Stimulated activated CD4-positive, alpha-beta T cell treated with anti-CD3 and anti-CD28 coated beads, Interleukin-15, amount 100 ng/mL, for 1 hour (primary cell): ENCODE measurements at places on chromosomes 2 and 18.

GRCh38 chr2:227582369-227582768, 16.3 kb upstream of the SCYGR2 start:
- no peak for DNase-seq

DNA sequence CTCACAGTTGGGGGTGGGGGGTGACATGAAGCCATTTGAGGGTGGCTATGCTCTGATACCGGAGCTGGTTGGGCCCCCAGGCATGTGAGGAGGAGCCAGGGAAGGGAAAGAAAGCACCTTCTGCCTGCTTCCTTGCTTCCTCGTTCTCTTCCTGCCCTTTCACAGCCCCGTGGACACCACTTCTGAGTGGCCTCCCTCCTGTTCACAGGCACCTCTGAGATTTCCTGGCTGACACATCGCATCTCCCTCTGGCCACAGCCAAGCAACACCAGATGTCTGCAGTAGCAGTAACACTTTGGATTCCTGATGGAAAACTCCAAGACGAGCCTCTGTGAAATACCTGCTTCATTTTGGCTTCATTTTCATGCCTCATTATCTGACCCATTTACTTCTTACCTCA, 64.7 kb upstream of the ST3GAL5 start:
- no peak for DNase-seq

DNA sequence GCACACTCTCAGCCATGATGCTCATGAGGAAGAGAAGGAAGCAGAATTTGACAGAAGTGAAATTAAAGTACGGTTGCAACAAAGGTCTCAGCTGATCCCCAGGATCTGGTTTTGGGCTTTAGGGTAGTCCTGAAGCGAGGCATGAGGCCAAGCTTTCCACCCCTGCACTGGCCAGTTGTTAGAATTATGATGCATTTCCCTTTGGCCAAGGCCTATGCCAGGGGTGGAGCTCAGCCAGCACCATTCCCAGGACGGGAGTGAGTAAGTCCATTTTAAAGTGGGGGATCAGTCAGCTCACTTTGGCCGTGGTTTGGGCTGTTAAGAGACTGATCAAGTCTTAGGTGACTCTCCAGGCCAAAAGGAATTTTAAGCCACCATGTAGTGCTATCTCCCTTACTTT, 314.5 kb upstream of the MMADHC start:
- DNase-seq = no peak

DNA sequence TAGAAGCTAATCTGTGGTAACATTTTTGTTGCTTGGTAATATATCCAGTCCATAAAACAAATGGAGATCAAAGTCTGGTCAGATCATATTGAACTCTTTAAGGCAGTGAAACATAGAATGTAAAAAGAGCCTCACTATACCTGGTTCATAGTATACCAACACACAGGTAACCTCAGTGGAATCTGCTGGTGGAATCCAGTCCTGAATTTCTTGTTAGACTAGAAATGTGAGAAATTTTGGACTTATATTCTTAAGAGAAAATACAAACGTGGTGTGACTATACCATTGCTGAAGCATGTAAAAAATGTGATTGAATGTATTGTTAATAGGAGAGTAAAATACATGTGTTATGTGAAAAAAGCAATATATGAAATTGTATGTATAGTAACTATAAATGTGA, 46.1 kb upstream of the GRHL1 start:
- DNase-seq = no peak
